ENCODE measurements at places on chromosomes 3 and 15. TPM values are rescaled to one million over a fixed set of nuclear protein-coding genes. Genes with fewer than 3 reads are reported as not detected.

The RIOX2 gene
- 51.2 TPM for total RNA-seq

The KLF15 gene
- 0.18 TPM for total RNA-seq

The CD200R1 gene
- 2.3 TPM for total RNA-seq

The COL7A1 gene
- 0.53 TPM for total RNA-seq

The PRKAR2A gene
- 70.7 TPM for total RNA-seq

The FANCD2OS gene
- total RNA-seq, result not detected

The RASGRF1 gene
- total RNA-seq, result not detected

The C3orf70 gene
- not detected for total RNA-seq

All from activated T-cell treated with anti-CD3 and anti-CD28 coated beads, Interleukin-2, amount 50 U/mL, for 4 hours (primary cell).